Stimulated activated CD8-positive, alpha-beta memory T cell treated with anti-CD3 and anti-CD28 coated beads, Interleukin-4, amount 100 ng/mL, for 1 hour (primary cell): ENCODE measurements at places on chromosomes 1 and 21.

- no peak for DNase-seq
These were observed 275.4 kb upstream of the SGIP1 start for GRCh38 chr1:66258404-66259105.

GRCh38 chr1:158177700-158178450 lies 2.8 kb upstream of the CD1D start:
- DNase-seq, result no peak

GRCh38 chr1:21872445-21873079 lies 60.5 kb downstream of the LDLRAD2 start:
- no peak for DNase-seq

GRCh38 chr1:61566177-61566576 lies 158.8 kb downstream of the TM2D1 start:
- no peak for DNase-seq

GRCh38 chr1:174433451-174433850 lies 14.3 kb upstream of the GPR52 start:
- no peak for DNase-seq

GRCh38 chr1:33634806-33635205 lies 162.4 kb downstream of the ZSCAN20 start:
- DNase-seq, result no peak

DNA sequence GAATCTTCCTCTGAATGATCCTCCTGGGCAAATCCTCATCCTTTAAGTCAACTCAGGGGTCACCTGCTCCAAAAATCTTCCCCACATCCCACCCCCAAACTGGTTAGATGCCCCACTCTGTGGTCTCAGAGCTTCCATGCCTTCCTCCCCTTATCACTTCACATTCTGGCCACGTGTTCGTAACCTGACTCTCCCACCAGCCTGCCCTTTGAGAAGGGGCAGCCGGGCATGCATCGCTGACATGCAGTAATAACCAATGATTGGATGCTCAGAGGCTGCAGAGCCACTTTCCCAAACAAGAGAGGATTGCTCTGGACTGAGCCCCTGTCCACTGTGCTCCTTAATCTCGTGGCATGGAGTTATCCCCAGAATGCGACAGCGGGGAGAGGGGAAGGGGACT lies 7.0 kb downstream of the LELP1 start:
- DNase-seq, result no peak

DNA sequence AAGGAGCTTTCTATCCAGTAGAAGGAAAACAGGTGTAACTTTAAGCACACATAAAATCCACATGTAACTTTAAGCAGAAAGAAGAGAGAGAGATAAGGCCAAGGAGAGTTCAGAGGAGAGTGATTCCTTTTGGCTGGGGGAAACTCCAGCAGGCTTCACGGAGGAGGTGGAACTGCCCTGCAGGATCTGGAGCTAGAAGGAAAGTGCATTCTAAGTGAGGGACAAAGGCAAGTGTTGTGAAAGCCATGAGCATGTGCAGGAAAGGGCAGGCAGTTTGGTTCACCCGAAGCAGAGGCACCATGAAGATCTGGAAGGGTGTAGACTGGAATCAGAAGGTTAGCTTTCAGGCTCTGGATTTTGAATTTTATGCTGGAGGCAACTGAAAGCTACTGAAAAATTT lies 46.3 kb downstream of the GADD45A start:
- no peak for DNase-seq
